ENCODE measurements at places on chromosomes 13 and 19.

GRCh38 chr13:60441761-60442160 lies 44.7 kb downstream of the TDRD3 start:
- DNase-seq = peak; percentile 17

DNA sequence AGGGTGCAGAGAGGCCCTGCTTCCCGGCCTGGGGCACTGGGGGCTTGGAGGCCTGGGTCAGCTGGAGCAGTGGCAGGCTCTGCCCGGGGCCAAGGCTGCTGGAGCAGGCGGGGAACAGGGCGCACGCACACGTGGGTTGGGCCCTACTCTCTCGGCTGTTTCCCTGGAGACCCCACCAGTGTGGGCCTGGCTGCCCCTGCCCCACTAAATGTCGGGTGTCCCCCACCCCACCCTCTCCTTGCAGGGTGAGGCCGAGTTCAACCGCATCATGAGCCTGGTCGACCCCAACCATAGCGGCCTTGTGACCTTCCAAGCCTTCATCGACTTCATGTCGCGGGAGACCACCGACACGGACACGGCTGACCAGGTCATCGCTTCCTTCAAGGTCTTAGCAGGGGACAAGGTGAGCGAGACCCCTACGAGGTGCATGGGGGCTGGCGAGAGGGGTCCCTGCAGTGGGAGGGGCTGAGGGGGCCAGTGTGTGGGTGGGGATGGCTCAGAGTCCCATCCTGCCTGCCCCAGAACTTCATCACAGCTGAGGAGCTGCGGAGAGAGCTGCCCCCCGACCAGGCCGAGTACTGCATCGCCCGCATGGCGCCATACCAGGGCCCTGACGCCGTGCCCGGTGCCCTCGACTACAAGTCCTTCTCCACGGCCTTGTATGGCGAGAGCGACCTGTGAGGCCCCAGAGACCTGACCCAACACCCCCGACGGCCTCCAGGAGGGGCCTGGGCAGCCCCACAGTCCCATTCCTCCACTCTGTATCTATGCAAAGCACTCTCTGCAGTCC lies 15.3 kb downstream of the CAPN12 start:
- no peak for DNase-seq

DNA sequence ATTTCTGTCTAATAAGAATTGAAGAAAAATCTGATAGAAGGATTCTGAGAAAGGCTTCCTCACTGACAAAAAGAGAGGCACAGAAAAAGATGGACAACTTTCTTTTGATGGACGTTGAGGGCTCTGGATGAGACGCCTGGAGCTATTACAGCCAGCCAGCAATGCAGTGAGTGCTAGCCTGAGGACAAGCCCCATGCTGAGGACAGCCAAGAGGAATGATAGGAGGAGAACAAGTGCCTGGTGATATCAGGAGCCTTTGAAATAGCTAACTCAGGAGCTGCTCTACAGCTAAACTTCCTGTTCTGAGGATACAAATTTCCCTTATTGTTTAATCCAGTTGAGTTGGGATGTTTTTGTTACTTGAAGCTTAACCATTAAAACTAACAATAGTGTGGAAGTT lies 212.3 kb downstream of the COG6 start:
- no peak for DNase-seq

DNA sequence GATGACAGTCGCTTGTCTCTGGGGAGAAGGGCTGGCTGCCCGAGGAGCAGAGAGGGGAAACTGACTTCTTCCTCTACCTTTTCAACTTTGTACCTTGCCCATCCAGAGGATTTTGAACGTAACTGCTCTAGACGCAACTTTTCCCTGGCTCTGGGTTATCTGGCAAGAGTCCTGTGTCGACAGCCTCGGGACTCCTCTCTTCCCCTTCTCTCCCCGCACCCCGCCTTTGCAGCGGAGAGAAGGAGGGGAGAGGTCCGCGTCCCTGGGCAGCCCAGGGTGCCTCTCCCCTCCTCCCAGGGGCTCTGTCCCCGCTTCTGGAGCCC lies 574 bp downstream of the SH3GL1 start:
- peak; percentile 76 for DNase-seq

DNA sequence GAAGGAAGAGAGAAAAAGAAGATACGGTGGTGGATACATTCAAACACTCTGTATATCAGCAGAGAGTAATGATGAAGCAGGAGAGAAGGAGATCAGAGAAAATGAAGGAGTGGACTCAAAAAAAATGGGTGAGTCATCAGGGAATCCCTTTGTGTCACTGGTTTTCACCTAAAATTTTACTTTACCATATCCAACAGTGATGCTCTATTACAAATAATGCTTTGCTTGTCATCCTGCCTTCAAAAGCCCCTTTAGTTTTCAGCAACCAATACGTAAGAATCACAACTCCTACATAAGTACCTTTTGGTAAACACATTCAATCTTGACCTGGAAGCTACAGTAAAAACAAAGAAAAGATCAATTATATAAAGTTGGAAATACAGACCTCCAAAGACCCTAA lies 88.8 kb downstream of the ENOX1 start:
- DNase-seq = no peak

- no peak for DNase-seq
These were observed 40.1 kb downstream of the RFX2 start for GRCh38 chr19:6070207-6070681.

- no peak for DNase-seq
These were observed 13.7 kb downstream of the KLHL26 start for GRCh38 chr19:18650468-18651041.

- no peak for DNase-seq
These were observed 254.8 kb downstream of the FGF9 start for GRCh38 chr13:21925720-21926119.

- no peak for DNase-seq
These were observed 863.3 kb downstream of the UQCRFS1 start for GRCh38 chr19:28349604-28350003.

- no peak for DNase-seq
These were observed 1661.8 kb upstream of the SPRY2 start for GRCh38 chr13:82002710-82003109.

DNA sequence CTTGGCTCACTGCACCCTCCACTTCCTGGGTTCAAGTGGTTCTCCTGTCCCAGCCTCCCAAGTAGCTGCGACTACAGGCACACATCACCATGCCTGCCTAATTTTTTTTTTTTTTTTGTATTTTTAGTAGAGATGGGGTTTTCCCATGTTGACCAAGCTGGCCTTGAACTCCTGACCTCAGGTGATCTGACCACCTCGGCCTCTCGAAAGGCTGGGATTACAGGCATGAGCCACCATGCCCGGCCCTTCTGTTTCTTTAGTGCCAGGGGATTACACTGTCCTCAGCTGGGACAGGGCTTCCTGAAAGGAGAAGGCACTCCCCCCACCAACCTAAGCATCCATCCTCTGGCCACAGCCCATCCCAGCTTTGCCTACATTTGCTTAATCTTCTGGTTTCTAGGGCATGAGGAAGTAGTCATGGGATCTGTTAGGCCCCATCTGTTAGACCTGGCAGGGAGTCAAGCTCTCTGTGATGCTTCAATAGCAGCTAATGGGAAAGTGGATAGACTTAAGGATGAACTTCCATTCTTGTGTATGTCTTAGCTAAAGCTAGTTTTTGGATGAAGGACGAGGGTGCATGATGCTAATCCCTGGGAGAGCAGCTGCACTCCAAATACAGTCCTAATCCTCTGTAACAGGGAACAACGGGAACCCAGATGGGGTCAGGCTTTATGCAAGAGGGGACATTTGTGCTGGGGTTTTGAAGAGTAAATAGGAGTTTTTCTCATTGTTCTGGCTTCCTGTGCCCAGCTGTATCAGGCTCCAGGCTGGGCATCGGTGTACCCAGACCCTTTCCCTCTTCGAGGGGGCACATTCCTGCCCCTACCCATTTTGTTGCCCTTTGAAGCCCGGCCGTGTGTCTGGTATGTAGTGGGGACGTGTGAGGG lies 2.6 kb downstream of the VAV1 start:
- no peak for DNase-seq

DNA sequence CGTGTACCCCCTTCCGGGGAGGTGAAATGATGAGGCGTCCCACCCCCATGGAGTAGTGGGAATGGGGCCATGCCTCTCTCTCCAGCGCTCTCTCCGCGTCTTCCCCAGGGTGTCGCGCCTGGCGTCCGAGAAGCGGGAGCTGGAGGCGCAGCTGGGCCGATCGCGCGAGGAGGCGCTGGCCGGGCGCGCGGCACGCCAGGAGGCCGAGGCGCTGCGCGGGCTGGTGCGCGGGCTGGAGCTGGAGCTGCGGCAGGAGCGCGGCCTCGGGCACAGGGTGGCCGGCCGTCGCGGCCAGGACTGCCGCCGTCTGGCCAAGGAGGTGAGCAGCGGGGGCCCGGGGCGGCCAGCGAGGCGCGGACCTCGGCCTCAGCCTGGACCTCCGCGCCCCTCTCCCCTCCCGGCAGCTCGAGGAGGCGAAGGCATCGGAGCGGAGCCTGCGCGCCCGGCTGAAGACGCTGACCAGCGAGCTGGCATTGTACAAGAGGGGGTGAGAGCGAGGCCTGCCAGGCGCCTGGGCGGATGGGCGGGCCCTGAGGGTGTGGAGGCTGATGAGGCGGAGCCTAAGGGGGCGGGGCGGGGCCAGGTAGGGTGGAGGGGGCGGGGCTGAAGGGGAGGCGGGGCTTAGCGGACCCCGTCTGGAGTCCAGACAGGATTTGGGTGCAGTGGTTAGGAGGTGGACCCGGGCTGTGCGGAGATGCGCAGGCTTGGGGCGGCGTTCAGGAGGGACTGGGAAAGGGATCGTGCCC lies 7.7 kb downstream of the PGLYRP1 start:
- peak; percentile 92 for DNase-seq

DNA sequence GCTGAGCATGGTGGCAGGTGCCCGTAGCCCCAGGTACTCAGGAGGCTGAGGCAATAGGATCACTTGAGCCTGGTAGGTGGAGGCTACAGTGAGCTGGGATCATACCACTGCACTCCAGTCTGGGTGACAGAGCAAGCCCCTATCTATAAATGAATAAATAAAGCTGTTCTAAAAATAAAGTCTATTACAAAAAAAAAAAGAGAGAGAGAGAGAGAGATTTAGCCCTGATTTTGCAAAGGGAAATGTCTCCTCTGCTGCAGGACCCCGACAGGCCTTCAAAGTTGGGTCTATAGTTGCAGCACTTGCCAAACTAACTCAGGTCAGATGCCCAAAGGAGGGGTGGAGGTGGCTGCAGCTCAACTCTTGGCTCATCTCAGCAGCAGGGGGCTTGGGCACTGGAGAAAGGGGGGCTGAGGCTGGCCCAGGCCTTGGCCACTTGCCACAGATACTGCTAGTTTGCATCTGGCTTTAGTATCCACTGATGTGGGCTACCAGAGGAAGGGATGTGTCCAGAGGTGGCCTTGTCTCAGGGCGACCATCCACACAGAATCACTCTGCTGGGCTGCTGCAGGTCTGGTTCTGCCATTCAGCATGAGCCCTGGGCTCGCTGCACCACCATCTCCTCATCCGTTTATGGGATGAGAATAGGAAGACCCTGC lies 30.8 kb upstream of the AKT2 start:
- DNase-seq = no peak

GRCh38 chr19:34847393-34847792 lies 74.4 kb upstream of the ZNF599 start:
- DNase-seq = no peak

DNA sequence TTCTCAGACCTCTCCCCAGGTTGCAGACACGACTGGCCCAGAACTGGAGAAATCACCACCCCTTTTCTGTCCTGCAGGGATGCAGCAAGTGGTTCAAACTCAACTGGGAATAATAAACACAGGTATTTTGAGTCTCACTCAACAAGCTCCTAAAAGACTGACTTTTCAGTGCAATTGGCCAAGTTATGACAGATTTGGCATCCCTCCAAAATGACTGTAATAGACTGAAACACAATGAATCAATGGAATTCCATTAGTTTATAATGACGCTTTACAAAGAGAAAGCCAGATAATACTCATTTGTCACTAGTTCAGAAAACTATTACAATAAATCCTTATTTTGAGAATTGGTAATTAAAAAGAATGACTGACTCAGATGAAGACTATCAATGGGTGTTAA lies 38.1 kb downstream of the MIPEP start:
- DNase-seq = no peak

DNA sequence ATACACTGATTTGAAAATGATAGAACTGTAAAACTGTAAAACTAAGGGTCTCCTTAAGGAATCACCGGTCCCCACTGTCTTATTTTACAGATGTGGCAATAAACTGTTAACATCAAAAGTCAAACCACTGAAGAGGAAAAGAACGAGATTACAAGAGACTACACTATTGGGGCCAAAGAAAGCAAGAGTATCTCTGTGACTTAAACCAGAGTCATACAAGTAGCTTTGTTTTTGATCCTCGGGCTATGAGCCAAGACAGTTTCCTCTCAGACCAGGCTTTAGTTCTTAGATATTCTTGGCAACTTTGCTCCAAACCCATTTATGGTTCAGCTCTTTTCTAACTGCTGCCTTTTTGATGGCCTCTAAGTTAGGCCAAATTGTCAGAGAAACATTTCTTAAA lies 113.8 kb downstream of the TBC1D4 start:
- no peak for DNase-seq

GRCh38 chr13:50969691-50970090 lies 60.1 kb downstream of the RNASEH2B start:
- DNase-seq = peak; percentile 54

DNA sequence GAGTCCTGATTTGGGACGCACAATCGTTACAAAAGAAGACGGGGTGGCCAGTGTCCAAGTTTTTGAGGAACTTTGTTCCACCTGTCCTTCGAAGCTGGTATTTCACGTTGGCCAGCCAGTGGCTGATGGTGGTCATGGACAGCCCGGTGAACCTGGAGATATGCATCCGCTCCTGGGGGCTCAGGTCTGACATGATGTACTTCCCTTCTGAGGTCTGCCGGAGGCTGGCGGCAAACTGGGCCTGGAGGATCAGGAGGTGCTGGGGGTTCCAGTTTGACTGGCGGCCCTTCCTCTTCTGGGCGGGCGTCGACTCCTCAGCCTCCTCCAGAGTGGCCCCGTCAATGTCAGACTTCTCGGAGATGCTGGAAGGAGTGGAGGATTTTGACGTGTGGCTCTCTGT lies 72.4 kb downstream of the TSHZ3 start:
- DNase-seq = no peak

DNA sequence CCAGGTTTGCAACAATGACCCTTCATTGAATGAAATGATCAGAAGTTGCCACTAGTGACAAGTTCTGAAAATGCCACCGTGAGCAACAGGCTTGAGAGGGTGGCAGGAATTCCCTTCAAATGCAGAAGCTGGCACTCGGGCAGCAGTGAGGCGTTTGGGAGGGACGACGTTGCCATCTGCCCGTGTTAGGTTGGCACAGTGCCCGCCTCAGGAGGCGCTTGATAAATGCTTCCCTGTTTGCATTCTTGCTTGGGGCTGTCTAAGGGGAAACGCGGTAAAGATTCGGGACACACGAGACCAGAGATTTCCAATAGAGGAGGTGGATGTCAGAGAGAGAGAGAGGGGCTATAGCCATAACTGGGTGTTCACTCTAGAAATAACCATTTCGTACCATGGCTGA lies 101.9 kb downstream of the TEX29 start:
- no peak for DNase-seq

GRCh38 chr19:5130371-5131030 lies 161.6 kb downstream of the KDM4B start:
- DNase-seq = no peak

- no peak for DNase-seq
These were observed 6.0 kb upstream of the CYP4F12 start for GRCh38 chr19:15666883-15667282.

Measured in NCI-H1417 (cell line).